ENCODE measurements at places on chromosomes 11 and 22. TPM values are rescaled to one million over a fixed set of nuclear protein-coding genes. Genes with fewer than 3 reads are reported as not detected.

GRCh38 chr22:42489000-42489399, 30.6 kb downstream of the RRP7A start:
- H3K4me3 ChIP-seq: no peak overlapping the region
- DNase-seq: no peak
- no peak overlapping the region for H3K27ac ChIP-seq
- peaks cover 13% of the 10 kb centered on the region for H3K4me1 ChIP-seq
- peaks cover 5% of the 10 kb centered on the region for H3K27me3 ChIP-seq

DNA sequence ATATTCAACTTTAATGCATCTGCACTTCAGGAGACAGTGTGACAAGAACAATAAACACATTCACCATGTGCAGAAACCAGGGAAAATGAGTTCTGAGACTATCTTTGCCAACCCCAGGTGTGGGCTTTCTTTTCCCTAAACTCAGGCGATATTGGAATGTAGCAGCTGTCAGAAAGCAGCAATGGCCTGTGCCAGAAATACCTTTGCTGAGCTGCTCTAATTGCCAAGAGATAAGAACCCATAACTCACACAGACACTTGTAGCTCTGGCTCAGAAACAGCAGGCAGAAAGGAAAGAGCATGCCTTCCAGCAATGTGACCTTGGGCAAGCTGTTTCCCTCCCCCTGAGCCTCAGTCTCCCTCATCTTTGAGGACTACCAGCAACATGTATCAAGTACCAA, 77.6 kb downstream of the PLEKHA7 start:
- no peaks in the 10 kb centered on the region for H3K4me1 ChIP-seq
- peaks cover 2% of the 10 kb centered on the region for H3K36me3 ChIP-seq
- no peak overlapping the region for H3K27ac ChIP-seq
- no peaks in the 10 kb centered on the region for H3K27me3 ChIP-seq
- H3K4me3 ChIP-seq: no peak overlapping the region
- DNase-seq: no peak

DNA sequence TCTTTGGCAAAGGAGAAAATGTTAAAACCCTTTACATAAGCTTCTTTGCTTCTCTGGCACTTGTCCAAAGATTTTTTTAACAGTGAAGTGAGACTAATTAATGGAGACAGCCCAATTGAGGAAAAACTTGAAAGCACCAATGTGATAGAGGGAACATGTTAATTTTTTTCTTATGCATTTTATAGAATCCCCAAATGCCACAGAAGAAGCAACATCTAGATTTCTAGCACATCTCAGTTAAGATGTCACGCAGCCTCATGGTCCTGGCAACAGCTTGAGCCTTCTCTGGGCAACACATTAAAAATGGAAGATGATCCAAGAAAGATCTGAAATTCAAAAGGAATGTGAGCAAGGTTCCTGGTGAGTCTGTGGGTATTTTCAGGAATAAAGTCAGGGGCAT, 48.5 kb downstream of the PACSIN2 start:
- no peak overlapping the region for H3K27ac ChIP-seq
- peaks cover 25% of the 10 kb centered on the region for H3K36me3 ChIP-seq
- no peak for DNase-seq
- no peak overlapping the region for H3K4me3 ChIP-seq
- peaks cover 68% of the 10 kb centered on the region for H3K4me1 ChIP-seq

DNA sequence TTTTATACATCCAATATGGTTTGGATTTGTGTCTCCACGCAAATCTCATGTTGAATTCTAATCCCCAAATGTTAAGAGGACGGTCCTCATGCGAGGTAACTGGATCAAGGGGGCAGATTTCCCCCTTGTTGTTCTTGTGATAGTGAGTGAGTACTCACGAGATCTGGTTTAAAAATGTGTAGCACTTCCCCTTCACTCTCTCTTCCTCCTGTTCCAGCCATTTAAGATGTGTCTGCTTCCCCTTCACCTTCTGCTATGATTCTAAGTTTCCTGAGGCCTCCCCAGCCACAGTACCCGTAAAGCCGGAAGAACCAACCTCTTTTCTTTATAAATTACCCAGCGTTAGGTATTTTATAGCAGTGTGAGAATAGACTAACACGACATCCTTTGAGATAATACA, 98.6 kb downstream of the TTC28 start:
- H3K4me3 ChIP-seq: no peak overlapping the region
- no peaks in the 10 kb centered on the region for H3K4me1 ChIP-seq
- no peaks in the 10 kb centered on the region for H3K36me3 ChIP-seq
- H3K27ac ChIP-seq: no peak overlapping the region

DNA sequence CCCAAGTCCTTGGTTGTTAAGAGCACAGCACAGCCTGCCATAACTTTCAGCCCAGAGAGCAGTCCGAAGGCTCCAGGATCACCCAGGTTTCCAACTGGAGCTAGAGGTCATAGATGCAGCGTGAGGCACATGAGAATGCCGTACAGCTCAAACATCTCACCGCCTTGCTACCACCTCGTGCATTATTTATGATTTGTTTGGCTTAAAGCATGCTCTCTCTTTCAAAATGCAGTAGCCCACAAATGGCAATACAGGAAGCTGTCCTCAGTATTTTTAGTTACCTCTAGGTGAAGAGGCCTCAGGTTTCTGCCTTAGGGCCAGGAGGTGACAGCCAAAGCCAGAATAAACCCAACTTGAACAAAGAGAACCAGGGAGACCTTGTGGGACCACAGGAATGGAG, 14.4 kb downstream of the SCN3B start:
- no peaks in the 10 kb centered on the region for H3K36me3 ChIP-seq
- no peak overlapping the region for H3K4me3 ChIP-seq
- no peak overlapping the region for H3K27ac ChIP-seq
- no peak for DNase-seq

ADORA2A gene
- total RNA-seq: 4.0 TPM

APOBEC3B gene
- total RNA-seq: 13.9 TPM

PATE2 gene
- total RNA-seq: not detected

CLCF1 gene
- total RNA-seq: 0.48 TPM

ZNF214 gene
- total RNA-seq: 1.9 TPM

C11orf65 gene
- 0.42 TPM for total RNA-seq
